ENCODE measurements at places on chromosomes 12 and 14. TPM values are rescaled to one million over a fixed set of nuclear protein-coding genes. Genes with fewer than 3 reads are reported as not detected.

The SCN8A gene
- polyA plus RNA-seq = 0.34 TPM

The IAPP gene
- not detected for polyA plus RNA-seq

DNA sequence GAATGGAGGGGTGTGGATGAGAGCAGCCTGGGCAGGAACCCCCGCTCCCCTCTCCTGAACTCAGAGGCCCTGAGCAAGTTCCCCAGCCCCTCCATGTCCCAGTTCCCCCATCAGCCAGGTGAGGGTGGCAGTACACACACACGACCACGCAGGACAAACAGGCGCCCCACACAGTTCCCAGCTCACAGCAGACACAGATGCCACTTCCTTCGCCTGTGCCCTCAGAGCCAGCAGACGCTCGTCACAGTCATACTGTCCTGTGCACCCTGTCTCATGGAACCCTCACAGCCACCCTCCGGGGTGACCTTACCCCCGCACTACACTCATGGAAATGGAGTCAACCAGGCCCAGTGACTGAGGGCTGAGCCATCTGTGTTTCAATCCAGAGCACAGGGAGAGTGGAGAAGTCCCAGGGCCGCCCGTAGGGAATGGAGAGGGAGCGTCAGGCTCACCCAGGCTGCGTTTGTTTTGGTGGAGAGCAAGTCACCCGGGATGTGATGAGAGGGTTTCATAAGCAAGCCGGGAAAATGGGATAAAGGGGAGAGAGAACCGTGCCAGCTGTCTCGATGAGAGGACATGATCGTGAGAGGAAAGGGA lies 47.5 kb upstream of the DYNC1H1 start:
- no peak for DNase-seq

- no peak for DNase-seq
Observed at GRCh38 chr14:105213361-105213760, 32.2 kb upstream of the NUDT14 start.

GRCh38 chr14:73752297-73752992 lies 38.3 kb upstream of the PNMA1 start:
- no peak for DNase-seq

DNA sequence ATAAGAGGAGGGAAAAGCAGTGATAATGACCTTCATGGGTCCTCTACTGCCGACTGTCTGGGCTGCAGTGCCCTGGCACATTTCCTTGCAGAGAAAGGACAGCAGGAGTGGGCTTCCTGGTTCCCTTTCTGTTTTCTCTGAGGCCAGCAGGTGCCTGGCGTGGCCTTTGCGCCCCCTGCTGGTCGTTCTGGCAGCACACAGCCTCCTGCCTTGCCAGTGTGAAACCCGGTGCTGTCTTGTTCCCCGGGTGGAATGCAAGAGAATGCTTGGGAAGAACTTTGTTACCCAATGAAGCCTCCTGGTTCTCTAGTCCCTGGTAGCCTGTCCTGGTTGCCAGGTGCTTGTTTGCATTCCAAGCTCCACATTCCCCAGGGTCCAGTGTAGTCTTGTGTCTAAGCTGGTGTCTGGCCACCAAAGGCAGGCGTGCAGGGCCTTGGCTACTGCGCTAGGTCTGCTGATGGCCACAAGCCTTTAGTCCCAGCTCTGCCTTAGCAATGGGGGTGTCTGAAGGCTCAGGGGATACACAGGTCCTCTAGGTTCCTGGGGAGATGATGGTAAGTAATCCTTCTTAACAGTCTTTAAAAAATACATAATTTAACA lies 1392.4 kb upstream of the TMEM132C start:
- peak; percentile 81 for DNase-seq

DNA sequence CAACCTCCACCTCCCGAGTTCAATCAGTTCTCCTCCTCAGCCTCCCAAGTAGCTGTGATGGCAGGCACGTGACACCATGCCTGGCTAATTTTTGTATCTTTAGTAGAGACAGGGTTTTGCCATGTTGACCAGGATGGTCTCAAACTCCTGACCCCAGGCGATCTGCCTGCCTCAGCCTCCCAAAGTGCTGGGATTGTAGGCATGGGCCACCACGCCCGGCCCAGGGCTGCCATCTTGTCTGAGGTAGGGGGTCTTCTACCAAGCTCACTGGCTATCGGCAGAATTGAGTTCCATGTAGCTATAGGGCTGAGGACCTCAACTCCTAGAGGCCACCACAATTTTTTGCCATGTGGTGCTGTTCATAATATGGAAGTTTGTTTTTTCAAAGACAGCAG lies 115.6 kb downstream of the EGLN3 start:
- DNase-seq = no peak

DNA sequence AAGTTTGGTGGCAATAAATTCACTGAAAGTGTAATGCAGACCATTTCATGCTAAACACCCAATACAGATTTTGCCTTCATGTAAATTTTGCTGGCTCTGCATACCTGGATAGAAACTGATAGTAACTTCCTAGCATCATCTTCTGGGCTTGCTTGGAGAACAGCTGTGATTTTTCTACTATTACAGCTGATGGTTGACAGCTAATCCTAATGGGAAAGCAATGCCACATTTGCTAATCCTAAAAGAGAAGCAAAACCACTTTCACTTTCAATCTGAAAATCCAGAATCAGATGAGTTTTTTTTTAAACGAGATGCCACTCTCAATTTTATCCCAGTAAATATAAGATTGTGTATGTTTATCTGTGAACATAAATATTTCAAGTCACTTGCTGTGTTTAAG lies 1035.9 kb downstream of the TRHDE start:
- peak; percentile 2 for DNase-seq

All from kidney (tissue), 22 donors.